ENCODE measurements at places on chromosomes 5 and 9.

GRCh38 chr5:176959051-176959450 is 47.5 kb downstream of the UIMC1 start:
- no peak for DNase-seq

- DNase-seq: no peak
These were observed 421.7 kb downstream of the SPATA31D1 start for GRCh38 chr9:82410306-82410705.

DNA sequence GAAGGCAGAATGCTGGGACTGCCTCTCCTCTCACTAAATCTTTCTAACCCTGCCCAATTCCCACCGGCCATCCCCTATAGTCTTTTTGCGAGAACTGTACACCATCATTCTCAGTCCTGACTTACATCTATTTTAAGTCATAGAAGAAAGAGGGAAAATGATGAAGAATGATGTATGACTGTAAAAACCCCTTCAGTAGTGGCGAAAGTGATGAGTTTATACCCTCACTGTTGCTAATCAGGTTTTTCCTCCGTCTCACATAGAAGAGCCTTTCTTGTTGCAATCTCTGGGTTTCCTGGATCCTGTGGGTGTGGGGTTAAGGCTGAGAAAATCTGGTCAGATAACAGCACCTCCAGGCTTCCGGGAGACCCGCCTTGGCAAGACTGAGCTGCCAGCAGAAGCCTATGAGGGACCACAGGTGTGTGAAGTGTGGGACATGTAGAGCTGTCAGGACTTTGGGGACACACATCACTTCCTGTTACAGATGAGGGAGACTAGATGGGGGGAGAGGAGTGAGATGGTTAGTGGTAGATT is 147.1 kb upstream of the SLC12A2 start:
- DNase-seq: peak; percentile 32

DNA sequence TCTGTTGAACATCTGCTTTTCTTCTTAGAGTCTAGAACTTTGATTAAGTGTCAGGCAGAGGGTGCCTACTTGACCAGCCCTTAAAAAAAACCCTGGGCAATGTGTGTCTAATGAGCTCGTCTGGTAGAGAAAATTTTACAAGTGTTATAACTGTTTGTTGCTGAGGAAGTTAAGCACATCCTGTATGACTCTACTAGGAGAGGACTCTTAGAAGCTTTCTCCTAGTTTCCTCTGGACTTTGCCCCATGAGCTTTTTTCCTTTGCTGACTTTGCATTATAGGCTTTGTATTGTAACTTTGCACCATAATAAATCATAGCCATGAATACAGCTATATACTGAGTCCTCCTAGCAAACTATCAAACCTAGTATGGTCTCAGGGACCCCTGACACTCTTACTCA is 39.4 kb downstream of the GNG10 start:
- DNase-seq: no peak

DNA sequence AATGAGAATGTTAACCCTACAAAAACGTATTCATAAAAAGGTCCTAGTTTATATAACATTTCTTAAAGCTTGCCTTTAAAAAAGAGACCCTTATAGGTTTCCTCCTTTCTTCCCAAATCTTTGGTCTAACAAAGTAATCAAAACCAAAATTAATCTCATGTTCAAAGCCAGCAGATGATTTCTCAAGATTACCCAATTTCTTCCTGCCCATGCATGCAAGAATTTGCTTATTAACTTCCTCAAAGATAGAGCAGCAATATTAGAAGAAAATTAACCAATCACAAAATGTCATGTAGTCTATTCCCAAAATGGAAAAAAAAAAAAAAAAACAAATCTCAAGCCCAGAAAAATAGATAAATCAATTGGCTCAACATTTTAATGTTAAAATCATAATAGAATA is 114.9 kb downstream of the MLLT3 start:
- no peak for DNase-seq

- DNase-seq: no peak
These were observed 1.7 kb downstream of the RAB14 start for GRCh38 chr9:121199921-121200320.

- no peak for DNase-seq
These were observed 50.4 kb upstream of the FAM170A start for GRCh38 chr5:119578937-119579336.

DNA sequence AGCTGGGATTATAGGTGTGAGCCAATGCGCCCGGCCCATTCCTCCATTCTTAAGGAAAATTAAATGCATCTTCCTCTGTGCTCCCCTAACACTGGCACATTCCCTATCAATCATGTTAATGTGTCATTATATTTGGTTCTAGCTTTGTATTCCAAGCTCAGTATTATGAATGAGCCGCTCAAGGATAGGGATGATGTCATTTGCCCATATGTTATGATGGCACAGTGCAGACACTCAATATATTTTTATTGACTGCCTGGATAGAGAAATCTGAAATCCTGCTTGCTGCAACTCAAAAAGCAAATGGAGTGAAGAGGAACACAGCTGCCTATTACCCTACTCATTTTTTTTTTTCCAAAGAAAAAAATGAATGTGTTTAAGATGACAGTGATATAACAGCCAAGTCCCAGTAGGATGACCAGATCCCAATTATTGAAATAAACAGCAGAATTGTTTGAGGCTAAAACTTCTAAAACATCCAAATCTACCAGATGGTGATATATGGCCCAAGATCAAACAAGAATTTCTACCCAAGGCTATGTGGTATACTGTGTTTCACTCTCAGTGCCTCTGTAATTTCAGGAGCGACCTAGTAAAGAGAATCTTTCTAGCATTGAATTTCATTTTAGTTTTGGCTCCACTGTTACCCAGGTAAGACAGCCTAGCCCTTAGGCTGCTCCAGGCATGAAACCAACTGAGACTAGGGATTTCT is 16.3 kb downstream of the SUSD1 start:
- no peak for DNase-seq

- no peak for DNase-seq
These were observed 193.3 kb downstream of the NTRK2 start for GRCh38 chr9:84862810-84863287.

- DNase-seq: no peak
These were observed 142.3 kb downstream of the GRIA1 start for GRCh38 chr5:153632748-153633290.

DNA sequence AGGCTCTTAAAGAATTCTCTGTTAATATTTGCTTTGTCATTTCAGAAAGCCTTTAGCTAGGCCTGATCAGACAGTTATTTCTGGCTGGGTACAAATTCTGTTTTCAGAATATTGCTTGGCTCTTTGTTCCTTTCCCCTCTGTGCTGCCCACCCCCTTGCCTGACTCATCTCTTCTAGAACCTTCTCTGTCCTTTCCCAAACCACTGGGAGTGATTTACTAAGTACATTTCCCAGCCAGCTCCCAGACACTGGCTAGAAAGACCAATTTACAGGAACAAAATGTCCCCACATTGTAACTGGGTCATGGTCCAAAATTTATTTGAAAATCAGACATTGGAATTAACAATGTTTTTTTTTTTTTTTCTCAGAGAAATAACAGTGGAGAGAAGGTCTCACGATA is 133.1 kb upstream of the MAP1B start:
- no peak for DNase-seq

DNA sequence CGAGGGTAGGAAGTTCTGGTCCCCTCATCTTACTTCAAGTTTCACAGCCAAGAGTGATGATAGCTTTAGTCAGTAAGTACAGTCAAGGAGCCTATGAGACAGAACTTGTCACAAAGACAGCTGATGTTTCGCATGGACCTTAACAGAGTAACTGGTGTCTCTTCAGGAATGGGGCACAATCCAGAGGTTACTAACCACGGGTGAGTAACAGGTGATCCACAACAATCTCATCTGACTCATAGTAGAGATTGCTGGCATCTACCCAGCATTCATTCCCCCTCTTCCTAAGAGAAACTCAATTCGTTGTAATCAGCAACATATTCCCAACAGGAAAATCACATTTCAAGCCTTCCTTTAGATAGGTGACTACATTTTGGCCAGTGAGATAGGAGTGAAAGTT is 126.7 kb downstream of the SNX18 start:
- DNase-seq: no peak

GRCh38 chr5:134444941-134445471 is 33.3 kb upstream of the CDKN2AIPNL start:
- no peak for DNase-seq

GRCh38 chr9:19386502-19387044 is 6.5 kb upstream of the RPS6 start:
- DNase-seq: no peak

- no peak for DNase-seq
These were observed 147.8 kb downstream of the KCTD16 start for GRCh38 chr5:144318460-144318859.

DNA sequence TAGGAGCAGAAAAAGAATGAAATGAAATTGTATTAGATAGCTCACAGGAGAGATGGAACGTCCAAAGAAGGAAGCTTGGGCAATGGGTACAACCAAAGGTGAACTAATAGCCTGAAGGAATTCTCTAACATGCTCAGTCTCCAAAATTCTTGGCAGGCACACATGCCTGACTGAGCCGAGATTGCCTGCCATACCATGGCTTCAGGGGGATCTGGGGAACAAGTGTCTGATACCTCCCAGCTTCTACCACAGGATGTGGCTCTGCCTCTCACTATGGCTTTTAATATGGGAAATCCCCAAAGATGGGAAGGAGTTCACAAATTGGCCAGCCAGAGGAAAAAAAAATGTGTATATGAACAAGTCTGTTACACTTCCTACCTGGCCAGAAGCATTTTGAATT is 3.6 kb upstream of the PALM2AKAP2 start:
- no peak for DNase-seq

GRCh38 chr5:155309021-155309746 is 295.6 kb downstream of the KIF4B start:
- DNase-seq: no peak

DNA sequence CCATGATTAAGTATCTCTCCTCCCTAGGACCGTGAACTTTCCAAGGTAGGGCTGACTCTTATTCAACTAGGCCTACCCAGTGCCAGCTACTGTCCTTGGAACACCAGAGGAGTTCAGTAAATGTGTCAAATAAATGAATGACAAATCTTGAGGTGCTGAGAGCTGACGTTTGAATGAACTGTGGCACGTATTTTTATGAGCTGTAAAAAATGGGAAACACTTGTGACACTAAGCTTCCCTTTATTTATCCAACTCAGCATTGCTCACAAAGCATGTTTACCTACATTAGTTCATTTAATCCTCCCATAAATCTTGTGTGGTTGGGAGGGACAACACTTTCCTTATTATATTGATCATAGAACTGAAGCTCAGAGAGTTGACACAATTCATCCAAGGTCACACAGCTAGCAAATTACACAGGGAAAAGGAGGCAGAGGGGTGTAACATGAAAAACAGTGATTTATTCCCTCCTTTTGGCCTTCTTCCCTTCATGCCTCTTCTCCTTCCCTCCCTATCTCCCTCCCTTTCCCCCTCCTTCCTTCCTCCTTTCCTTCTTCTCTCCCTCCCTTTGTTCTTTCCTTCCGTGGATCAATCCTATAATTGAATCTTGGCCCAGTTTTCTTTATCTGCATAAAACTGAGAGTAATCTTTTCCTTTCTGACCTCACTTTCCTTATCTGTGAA is 412.6 kb downstream of the DMRT2 start:
- no peak for DNase-seq

- no peak for DNase-seq
These were observed 402.9 kb downstream of the ENC1 start for GRCh38 chr5:74237571-74238145.

DNA sequence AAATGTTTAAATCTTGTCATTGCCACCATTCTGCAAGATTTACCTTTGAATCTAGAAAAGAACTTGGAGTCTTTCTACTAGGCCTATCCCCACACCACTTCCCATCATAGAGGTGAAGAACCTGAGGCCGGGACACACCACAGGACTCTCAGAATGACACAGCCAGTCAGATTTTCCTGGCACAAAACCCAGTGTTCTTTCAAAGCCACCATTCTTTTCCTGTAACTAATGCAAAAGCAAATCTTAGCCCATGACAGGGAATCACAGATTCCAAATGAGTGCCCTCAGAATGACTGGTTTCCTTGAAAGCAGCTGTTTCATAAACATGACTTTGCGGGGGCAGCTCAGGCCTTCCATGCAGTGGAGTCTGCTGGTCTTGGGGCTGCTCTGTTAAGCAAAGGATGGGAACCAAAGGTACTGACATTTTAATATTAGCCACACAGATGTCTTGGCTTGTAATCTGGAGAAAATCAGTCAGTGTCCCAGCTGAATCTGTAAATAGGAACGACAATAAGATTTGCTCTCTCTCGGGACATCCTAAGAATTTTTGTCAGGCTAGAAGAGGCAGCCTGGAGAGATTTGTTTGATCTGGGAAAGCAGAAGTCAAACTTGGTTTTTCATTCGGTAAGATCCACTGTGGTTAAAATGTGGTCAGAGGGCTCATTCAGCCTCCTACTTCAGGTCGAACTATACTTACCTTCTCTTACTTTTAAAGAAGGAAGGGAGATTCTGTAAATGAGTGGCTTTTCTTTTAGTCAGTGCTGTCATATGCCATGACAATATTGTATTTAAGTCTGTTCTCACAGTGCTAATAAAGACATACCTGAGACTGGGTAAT is 115.1 kb downstream of the PALM2AKAP2 start:
- peak; percentile 68 for DNase-seq

GRCh38 chr9:100190339-100190738 is 91.3 kb downstream of the INVS start:
- no peak for DNase-seq

DNA sequence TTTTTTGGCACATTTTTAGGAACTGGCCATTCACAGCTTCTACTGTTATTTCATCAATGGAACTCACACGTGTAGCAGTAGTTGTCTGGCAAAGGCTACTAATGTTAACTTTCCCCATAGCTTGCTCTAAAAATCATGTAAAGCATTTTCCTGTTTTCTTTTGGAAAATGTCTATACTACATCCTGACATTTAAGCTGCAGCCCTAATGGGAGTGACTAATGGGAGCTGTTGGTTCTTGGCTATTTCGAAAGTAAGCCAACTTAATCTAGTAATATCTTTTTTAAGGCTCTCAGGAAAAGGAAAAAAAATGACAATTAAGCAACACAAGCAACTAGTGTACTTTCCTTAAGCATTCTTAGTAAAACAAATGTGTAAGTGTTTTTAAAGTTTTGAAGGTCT is 169.2 kb downstream of the SLC12A2 start:
- DNase-seq: no peak

- no peak for DNase-seq
These were observed 41.3 kb upstream of the SMU1 start for GRCh38 chr9:33117796-33118195.

DNA sequence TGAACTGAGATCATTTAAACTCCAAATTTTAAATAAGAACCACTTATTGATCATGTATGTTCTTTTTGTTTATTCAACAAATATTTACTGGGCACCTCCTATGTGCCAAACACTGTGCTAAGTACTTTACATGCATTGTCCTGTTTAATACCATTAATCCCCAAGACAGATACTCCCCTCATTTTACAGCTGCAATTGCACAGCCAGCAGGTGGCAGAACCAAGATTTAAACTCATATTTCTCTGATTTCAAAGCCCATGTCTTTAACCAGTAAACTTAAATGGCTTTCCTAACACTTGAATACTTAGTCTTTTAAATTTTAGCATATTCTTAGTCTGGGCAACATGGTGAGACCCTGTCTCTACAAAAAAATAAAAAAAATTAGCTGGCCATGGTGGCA is 43.4 kb upstream of the KIAA1958 start:
- DNase-seq: no peak

GRCh38 chr5:165497707-165498106 is 1992.3 kb downstream of the MAT2B start:
- DNase-seq: no peak

- peak; percentile 72 for DNase-seq
These were observed 19.2 kb downstream of the KCTD16 start for GRCh38 chr5:144189800-144190429.

GRCh38 chr9:136309806-136310220 is 5.9 kb upstream of the CCDC187 start:
- no peak for DNase-seq

- no peak for DNase-seq
These were observed 15.4 kb upstream of the PLEKHG4B start for GRCh38 chr5:76358-77169.

Measured in activated T-cell treated with anti-CD3 and anti-CD28 coated beads, Interleukin-2, amount 50 U/mL, for 48 hours (primary cell).